SHP77 treated with DMSO at 0.1 percent for 48 hours (cell line): ENCODE measurements at places on chromosomes 5 and 9.

DNA sequence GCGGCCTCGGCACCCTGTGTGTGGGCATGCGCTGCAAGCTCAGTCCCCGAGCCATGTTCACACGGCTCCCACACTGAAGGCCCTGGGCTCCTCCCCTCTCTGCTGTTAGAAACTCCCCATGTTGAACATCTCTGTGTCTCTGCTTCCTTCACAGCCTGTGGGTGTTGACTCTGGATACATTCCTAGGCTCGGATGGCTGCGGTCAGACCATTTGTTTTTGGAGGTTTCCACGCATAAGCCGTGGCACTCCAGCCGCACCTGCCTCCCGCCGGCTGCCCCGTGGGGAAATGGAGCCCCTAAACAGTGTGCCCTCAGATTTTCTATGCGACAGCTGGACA lies 31.2 kb upstream of the LRRC14B start:
- no peak for DNase-seq

DNA sequence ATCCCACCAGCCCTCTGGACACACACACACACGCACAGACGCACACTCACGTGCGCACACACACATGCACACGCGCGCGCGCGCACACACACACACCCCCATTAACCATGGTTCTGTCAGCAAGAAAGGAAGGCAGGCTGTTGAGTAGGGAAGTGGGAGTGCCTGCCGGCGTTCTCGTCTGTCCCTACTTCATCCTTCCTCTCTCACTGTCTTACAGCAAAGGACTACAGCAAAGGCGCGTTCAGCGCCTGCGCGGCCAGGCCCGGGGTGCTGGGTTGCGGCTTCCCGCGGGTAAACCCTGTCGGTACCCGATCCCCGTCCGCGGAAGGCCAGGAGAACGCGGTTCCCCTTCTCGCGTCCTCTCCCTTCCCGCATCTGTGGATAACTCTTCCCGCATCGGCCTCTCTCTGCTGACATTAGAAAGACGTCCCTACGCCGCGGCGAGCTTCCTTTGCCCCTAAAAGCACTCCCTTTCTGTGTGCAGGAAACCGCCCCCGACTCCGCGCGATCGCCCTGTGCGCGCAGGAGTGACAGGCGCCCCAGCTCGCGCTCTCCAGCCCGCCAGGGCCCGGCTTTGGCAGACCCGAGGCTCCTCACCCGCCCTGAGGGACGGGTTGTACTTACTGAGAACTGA lies 219.2 kb downstream of the AGTPBP1 start:
- DNase-seq = no peak

- DNase-seq = no peak
Observed at GRCh38 chr9:37739222-37739621, 14.4 kb upstream of the TRMT10B start.

- DNase-seq = no peak
Observed at GRCh38 chr5:5800801-5801761, 378.6 kb downstream of the ICE1 start.

GRCh38 chr9:13915591-13916301 lies 398.2 kb downstream of the NFIB start:
- no peak for DNase-seq

DNA sequence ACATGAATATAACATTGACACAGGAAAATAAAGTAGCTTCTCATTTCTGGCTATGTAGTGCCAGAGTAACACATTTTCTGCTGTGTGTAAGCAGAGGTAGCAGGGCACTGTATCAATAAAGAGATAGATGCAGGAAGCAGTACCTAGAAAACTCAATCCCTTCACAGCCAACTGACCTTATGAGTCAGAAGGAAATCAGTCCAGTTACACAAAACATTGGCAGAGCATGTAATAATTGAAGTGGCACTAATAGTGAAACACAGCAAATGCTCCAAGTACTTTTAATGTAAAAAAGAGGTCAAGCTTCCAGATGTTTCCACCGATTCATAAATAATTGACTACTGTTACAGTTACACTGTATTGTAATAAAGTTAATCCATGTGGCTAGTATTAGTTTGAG lies 706.6 kb downstream of the EFNA5 start:
- DNase-seq = no peak

GRCh38 chr5:166493612-166494011 lies 1797.8 kb upstream of the WWC1 start:
- peak; percentile 18 for DNase-seq

- DNase-seq = no peak
Observed at GRCh38 chr5:14831006-14831338, 40.6 kb downstream of the ANKH start.
